CD4-positive, alpha-beta T cell treated with Interleukin-4 for 4 hours (primary cell): ENCODE measurements at places on chromosomes 5 and 9.

GRCh38 chr5:82635561-82636288, 357.6 kb upstream of the RPS23 start:
- no peak for DNase-seq

DNA sequence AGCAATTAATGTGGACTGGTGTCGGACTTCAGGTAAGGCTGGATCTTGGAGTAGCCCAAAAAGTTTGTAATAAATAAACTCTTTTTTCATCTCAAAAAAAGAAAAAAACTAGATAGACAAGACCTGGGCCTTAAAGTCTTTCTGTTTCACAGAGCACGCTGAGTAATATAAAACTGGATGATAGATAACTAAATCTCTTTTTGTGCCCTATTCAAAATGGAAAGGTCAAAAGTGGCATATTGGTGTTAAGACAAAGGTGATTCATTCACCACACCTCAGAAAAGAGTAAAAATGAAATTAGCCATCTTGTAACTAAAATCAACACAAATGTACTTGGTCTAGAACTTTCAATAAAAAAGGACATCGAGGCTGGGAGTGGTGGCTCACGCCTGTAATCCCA, 30.3 kb upstream of the RFK start:
- DNase-seq: no peak

DNA sequence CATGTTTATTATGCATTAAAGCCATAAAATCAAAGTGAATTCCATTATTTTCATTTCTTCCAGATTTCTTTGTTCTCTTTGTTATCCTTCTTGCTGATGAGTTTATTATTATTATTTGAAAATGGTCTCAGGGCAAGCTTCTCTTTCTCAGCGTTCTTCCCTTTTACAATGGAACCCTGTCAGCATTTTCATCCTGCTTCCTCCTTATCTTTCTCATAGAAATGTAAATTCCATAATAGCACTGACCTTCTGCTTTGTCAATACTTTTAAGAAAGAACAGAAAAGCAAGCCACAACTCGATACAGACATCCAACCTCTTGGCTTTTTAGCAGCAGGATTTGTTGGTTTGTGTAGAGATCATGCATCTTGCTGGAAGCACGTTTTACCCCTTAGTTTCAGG, 114.0 kb upstream of the BASP1 start:
- DNase-seq: no peak

- DNase-seq: no peak
These were observed 15.3 kb upstream of the GRXCR2 start for GRCh38 chr5:145887976-145888574.

- DNase-seq: no peak
These were observed 79.4 kb downstream of the SNX24 start for GRCh38 chr5:122924719-122925395.
